T-cell (primary cell): ENCODE measurements at places on chromosomes 12 and 14. TPM values are rescaled to one million over a fixed set of nuclear protein-coding genes. Genes with fewer than 3 reads are reported as not detected.

- H3K4me3 ChIP-seq, result no peak overlapping the region
- no peaks in the 10 kb centered on the region for H3K27me3 ChIP-seq
- H3K27ac ChIP-seq, result no peak overlapping the region
- no peak for DNase-seq
- peaks cover 6% of the 10 kb centered on the region for H3K36me3 ChIP-seq
Observed at GRCh38 chr12:1947081-1947480, 28.6 kb upstream of the CACNA2D4 start.

Gene ARHGEF25
- total RNA-seq, result 0.67 TPM

GRCh38 chr14:56731187-56731586 is 79.1 kb downstream of the OTX2 start:
- no peak overlapping the region for H3K27ac ChIP-seq
- H3K4me3 ChIP-seq, result no peak overlapping the region
- DNase-seq, result no peak

Gene HAL
- 1.1 TPM for total RNA-seq

Gene LPAR5
- 11.7 TPM for total RNA-seq

Gene PRB2
- not detected for total RNA-seq

Gene PROX2
- 0.10 TPM for total RNA-seq

Gene THAP2
- 23.1 TPM for total RNA-seq

Gene RPGRIP1
- total RNA-seq, result 0.16 TPM

Gene CNOT2
- 86.4 TPM for total RNA-seq

GRCh38 chr12:132329720-132330548 is 545 bp upstream of the GALNT9 start:
- no peak for DNase-seq
- H3K4me1 ChIP-seq, result no peaks in the 10 kb centered on the region
- no peak overlapping the region for H3K4me3 ChIP-seq
- H3K27me3 ChIP-seq, result peaks cover 80% of the 10 kb centered on the region
- no peaks in the 10 kb centered on the region for H3K36me3 ChIP-seq
